ENCODE measurements at places on chromosomes 13 and 19.

DNA sequence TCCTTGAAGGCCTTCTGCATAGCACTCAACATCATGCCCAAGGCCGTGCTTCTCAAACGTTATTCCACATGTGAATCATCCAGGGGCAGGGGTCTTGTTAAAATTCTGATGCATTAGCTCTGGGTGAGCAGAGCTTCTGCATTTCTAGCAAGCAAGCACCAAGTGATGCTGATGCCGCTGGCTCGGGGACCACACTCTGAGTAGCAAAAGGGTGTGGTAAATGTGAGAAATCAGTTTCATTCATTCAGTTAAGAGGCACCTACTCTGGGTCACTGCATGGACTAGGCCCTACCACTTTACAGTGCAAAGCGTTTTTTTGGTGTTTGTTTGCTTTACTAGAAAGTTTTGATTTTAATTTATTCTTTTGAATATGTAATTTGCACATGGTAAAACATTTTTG lies 7.2 kb downstream of the KRTDAP start:
- no peak for DNase-seq

GRCh38 chr19:39126312-39127187 lies 964 bp downstream of the PAK4 start:
- DNase-seq: no peak

DNA sequence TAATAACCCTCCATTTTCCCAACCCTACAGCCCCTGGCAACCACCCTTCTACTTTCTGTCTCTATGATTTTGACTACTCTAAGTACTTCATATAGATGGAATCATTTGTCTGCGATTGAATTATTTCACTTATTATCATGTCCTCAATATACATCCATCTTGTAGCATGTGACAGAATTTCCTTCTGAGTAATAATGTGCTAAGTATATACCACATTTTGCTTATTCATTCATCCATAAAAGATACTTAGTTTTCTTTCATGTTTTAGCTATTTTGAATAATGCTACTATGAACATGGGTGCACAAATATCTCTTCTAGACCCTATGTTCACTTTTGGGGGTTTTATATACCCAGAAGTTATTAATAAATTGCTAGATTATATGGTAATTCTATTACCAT lies 17.4 kb upstream of the NDFIP2 start:
- DNase-seq: no peak

GRCh38 chr13:106565127-106565775 lies 2.7 kb downstream of the ARGLU1 start:
- DNase-seq: no peak

DNA sequence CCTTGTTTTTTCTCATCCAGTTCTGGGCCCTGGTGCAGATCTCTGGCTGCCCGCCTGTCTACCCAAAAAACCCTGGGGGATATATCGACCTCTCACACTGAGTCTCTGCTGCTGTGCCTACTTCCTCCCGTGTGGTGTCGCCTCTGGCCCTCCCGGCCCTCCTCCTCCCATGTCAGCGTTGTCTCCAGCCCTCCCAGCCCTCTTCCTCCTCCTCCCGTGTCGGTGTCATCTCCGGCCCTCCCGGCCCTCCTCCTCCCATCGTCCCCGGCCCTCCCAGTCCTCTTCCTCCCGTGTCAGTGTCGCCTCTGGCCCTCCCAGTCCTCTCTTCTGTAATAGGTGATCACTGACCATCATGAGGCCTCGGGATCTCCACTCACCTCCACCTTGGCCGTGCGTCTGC lies 81.8 kb downstream of the GPR12 start:
- no peak for DNase-seq

GRCh38 chr13:55038230-55038629 lies 2009.6 kb downstream of the OLFM4 start:
- no peak for DNase-seq

- DNase-seq: no peak
These were observed 83.5 kb upstream of the STARD13 start for GRCh38 chr13:33369073-33369472.

GRCh38 chr19:14611051-14611450 lies 28.2 kb downstream of the CLEC17A start:
- no peak for DNase-seq

GRCh38 chr19:33039108-33039599 lies 25.5 kb downstream of the RHPN2 start:
- no peak for DNase-seq

DNA sequence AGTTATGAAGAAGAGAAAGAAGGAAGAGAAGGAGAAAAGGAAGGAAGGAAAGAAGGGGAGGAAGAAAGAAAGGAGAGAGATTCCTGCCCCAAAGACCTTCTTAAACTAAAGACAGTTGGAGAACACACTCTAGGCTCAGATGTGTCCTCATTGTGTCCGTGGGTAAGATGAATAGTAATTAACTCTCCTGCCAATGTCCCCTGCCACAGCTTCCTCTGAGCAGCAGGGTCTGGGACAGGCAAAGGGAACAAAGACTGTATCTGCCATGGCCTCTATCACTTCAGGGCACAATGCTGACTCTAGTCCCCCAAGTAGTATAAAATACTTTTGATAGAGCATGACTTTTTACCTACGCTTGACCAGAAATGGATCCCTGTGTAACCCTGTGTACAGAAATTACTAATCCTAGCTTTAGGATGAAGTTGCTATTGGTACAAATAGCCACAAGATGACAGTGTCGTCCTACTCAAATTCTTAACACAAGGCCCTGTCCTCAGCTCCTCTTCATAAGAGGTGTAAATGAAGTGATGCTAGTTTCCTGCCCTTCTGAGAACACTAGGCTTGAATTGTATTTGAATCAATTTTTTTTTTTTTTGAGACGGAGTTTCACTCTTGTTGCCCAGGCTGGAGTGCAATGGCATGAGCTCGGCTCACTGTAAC lies 186.2 kb upstream of the GPR12 start:
- DNase-seq: no peak

GRCh38 chr19:6654347-6655310 lies 15.3 kb downstream of the TNFSF14 start:
- DNase-seq: no peak

DNA sequence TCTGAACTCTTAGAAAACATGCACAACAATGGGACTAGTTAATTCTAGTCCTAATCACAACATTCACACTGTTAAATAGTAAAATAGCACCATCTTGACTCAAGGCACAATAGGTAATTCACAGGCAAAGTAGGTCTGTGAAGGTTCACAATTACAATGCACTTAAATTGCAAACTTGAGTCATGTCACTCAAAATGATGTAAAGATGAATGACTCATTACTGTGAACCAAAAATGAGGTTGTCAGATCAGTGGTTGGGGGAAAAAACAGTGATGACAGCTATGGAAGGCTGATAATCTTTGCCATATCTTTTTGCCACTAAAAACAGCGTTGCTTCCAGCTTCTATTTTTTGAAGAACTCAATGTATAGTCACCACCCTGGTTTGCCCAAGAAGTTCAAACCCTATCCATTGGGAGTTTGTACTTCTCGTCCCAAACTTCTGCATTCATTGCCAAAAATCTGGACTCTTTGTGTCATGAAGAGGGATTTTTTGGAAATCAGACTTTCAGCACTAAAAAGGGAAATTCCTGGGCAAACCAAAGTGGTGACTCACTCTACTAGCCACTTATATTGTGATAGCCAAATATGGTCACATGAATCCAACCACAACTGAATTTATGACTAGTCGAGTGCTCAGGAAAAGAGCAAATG lies 200.9 kb upstream of the TMTC4 start:
- no peak for DNase-seq
